ENCODE measurements at places on chromosomes 12 and 14.

DNA sequence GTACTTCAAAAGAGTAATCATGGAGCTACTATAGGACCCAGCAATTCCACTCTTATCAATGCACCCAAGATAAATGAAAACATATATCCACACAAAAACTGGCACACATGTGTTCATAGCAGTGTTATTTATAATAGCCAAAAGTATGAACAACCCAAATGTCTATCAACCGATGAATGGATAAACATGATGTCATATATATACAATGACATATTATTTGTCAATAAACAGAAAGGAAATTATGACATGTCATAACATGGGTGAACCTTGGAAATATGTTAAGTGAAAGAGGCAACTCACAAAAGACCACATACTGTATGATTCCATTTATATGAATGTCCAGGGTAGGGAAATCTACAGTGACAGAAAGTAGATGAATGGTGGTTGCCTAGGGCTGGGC, 347.1 kb upstream of the DDHD1 start:
- no peak for DNase-seq

- no peak for DNase-seq
These were observed 391 bp downstream of the SERPINA4 start for GRCh38 chr14:94561656-94562010.

- no peak for DNase-seq
These were observed 185.6 kb downstream of the TMEM117 start for GRCh38 chr12:44021471-44021971.

DNA sequence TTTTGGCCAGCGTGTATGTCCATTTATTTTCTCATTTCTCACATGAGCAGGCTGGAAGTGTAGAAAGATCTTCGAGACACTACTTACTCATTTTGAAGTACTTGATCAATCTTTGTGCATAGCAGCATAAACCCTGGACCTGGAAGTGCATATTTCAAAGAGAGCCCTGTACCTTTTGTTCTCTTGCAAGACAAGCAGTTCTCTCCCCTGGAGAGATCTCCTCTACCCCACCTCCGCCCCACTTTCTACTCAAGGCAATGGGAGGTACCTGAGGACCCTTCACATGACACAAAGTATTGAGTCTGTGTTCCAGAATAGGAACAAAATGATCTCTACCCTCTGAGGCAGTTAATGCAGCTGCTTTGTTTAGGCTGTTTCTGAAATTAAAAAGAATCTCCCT, 27.4 kb upstream of the RASSF3 start:
- DNase-seq, result no peak

GRCh38 chr12:3132636-3133404, 55.6 kb downstream of the TSPAN9 start:
- DNase-seq, result no peak

DNA sequence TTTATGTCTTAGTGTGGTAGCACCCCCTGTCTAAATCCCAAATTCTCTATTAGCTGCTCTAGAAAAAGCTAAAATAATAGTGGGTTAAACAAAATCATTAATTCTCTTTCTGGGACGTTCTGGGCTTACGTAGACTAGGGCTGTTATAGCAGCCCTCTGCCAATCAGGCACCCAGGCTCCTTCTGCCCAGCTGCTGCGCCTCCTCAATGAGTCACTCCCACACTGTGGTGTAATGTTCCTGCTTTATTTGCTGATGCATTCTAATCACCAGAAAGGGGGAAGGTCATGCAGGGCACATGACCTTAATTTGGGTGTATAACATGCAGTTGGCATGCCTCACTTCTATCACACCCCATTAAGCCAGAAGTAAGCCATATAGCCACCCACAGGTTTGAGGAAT, 294.5 kb downstream of the GALC start:
- no peak for DNase-seq
